Gastrocnemius medialis (tissue), 4 donors: ENCODE measurements at places on chromosomes 11 and 22. TPM values are rescaled to one million over a fixed set of nuclear protein-coding genes. Genes with fewer than 3 reads are reported as not detected.

- H3K27me3 ChIP-seq: no peaks in the 10 kb centered on the region
- H3K27ac ChIP-seq: no peak overlapping the region
- H3K36me3 ChIP-seq: no peaks in the 10 kb centered on the region
- DNase-seq: no peak
- H3K4me1 ChIP-seq: no peaks in the 10 kb centered on the region
Measured at GRCh38 chr22:47813661-47814060, 1051.2 kb downstream of the TBC1D22A start.

DNA sequence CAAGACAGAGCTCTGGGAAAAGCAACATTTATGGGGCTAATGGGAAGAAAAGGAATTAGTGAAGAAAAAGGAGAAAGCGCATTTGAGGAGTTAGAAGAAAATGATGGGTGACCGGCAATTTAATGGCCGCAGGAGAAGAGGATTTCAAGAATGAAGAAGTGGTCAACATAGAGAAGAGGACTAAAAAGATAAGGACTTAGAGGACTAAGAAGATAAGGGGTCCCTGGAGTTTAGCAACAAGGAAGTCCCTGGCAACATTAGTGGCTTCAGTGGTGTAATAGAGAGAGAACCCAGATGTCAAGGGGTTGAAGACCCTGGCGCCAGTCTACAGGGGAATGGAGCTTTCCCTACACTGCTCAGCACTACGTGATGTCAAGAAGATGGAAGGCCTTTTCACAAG is 32.3 kb downstream of the WEE1 start:
- H3K4me1 ChIP-seq: no peaks in the 10 kb centered on the region
- no peaks in the 10 kb centered on the region for H3K36me3 ChIP-seq

The TPST2 gene
- 32.3 TPM for total RNA-seq

The PLEKHB1 gene
- 10.4 TPM for total RNA-seq

DNA sequence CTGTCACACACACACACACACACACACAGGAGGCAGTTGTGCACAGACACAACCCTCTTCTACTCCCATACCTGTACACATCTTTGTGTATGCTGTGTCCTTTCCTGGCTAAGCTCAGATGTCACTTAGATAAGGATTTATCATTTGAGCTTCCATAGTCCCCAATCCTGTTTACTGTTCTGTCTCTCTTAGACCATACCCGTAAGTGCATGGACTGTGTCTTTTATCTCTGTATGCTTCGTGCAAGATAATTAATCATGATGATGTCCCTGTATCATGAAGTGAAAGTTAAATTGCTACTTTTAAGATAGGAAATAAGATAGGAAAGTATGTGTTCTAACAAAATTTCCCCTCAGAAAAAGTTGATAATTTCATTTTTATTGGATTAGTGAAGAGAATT is 30.3 kb downstream of the PRMT3 start:
- H3K27me3 ChIP-seq: no peaks in the 10 kb centered on the region
- no peak overlapping the region for H3K27ac ChIP-seq
- H3K4me3 ChIP-seq: no peak overlapping the region
- no peaks in the 10 kb centered on the region for H3K36me3 ChIP-seq

- H3K27me3 ChIP-seq: no peaks in the 10 kb centered on the region
- no peak overlapping the region for H3K27ac ChIP-seq
- H3K4me3 ChIP-seq: no peak overlapping the region
- no peaks in the 10 kb centered on the region for H3K4me1 ChIP-seq
- DNase-seq: no peak
Measured at GRCh38 chr11:129620237-129621104, 195.2 kb upstream of the TMEM45B start.

- no peaks in the 10 kb centered on the region for H3K27me3 ChIP-seq
- H3K36me3 ChIP-seq: no peaks in the 10 kb centered on the region
- no peak overlapping the region for H3K27ac ChIP-seq
- H3K4me3 ChIP-seq: no peak overlapping the region
Measured at GRCh38 chr11:17506942-17507341, 30.3 kb upstream of the ABCC8 start.

GRCh38 chr22:22045571-22046335 is 63.2 kb upstream of the TOP3B start:
- no peaks in the 10 kb centered on the region for H3K36me3 ChIP-seq
- H3K4me1 ChIP-seq: no peaks in the 10 kb centered on the region
- no peak overlapping the region for H3K27ac ChIP-seq

The CNGA4 gene
- total RNA-seq: not detected

GRCh38 chr11:112632866-112633505 is 328.2 kb upstream of the NCAM1 start:
- H3K4me3 ChIP-seq: no peak overlapping the region
- H3K27me3 ChIP-seq: no peaks in the 10 kb centered on the region
- DNase-seq: no peak
- H3K36me3 ChIP-seq: no peaks in the 10 kb centered on the region

DNA sequence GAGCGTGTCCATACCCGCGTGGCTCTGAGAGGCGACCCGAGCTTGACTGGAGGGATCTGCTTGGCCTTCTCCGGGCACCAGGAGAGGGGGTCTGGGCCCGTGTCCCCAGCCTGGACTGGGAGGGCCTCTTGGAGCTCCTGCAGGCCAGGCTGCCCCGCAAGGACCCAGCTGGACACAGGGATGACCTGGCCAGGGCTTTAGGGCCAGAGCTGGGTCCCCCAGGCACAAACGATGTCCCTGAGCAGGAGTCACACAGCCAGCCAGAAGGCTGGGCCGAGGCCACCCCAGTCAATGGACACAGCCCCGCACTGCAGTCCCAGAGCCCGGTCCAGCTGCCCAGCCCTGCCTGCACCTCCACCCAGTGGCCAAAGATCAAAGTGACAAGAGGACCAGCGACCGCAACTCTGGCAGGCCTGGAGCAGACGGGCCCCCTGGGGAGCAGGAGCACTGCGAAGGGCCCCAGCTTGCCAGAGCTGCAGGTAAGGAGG is 38.2 kb downstream of the TRIOBP start:
- H3K4me1 ChIP-seq: no peaks in the 10 kb centered on the region
- H3K4me3 ChIP-seq: no peak overlapping the region
- DNase-seq: no peak
- H3K36me3 ChIP-seq: no peaks in the 10 kb centered on the region

The TEX54 gene
- not detected for total RNA-seq

The FUT4 gene
- 1.9 TPM for total RNA-seq

DNA sequence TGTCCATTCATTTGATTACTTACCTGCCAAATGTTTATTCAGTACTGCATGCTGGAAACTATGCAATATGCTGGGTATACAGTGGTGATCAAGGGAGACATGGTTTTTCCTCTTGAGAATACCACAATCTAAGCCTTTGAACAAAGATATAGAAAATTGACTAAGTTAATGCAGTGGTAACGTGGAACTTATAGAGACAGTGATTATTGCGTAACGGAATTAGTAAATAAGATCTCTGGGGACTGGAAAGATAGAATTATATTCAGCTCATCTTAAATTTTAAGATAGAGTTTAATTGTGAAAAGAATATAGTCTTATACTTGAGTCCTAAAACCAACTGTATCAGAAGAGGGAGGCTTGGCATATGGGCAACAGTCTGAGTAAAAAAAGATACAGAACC is 129.5 kb downstream of the UVRAG start:
- H3K4me3 ChIP-seq: no peak overlapping the region
- H3K36me3 ChIP-seq: no peaks in the 10 kb centered on the region
- peaks cover 31% of the 10 kb centered on the region for H3K4me1 ChIP-seq
- no peak overlapping the region for H3K27ac ChIP-seq
- no peaks in the 10 kb centered on the region for H3K27me3 ChIP-seq
- DNase-seq: no peak

DNA sequence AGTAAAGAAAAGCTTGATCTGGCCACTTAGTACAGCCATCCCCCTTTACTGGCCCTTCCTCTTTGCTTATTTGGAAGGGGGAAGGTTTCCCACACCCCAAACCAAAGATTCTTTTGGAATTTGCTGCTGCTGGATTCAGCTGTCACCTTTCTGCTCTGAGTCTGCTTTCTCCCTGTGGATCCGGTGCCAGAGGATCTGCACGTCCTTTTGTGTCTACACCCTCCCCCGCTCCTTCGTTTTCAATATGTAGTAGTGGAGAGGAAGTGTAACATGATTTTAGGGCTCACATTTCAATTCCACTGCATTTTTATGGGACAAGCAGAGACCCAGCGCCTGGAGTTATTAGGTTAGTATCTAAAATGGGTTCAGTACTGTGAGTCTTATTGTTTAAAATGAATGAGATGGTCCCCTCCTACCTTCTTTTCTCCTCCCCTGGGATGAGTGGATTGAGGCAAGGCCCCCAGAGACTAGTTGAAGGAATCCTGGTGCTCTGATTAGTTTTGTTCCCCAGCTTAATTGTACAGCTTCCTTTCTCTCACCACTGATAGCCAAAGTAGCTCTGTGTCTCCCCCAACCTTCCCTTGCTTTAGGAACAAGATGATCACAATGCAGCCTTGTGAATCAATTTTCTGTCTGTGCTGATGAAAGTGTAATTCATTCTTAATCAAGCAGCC is 30.5 kb upstream of the CABP7 start:
- no peak for DNase-seq
- H3K27me3 ChIP-seq: no peaks in the 10 kb centered on the region
- no peaks in the 10 kb centered on the region for H3K36me3 ChIP-seq

The GGTLC3 gene
- not detected for total RNA-seq

The DNAJB7 gene
- not detected for total RNA-seq

The GAL3ST3 gene
- not detected for total RNA-seq

The RFPL2 gene
- total RNA-seq: not detected

DNA sequence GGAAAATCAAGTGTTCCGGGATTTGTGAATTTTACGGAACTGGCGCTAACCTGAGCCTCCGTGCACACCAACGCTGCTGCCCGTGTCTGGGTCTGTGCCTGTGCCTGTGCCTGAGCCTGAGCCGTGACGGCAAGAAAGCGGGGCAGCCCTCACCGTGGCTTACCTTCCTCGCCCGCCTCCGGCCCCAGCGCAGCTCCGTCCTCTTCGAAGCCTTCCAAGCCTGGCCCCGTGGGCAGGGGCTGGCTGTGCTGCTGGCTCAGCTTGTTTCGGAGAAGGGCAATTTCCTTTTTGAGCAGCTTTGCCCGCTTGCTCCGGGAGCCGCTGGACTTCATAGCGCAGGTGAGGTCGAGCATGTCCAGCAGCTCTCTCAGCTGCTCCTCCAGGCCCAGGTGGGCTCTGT is 33.8 kb downstream of the BRD1 start:
- DNase-seq: no peak
- no peak overlapping the region for H3K4me3 ChIP-seq
- H3K27me3 ChIP-seq: no peaks in the 10 kb centered on the region
- peaks cover 61% of the 10 kb centered on the region for H3K36me3 ChIP-seq

The PHOX2A gene
- total RNA-seq: not detected

GRCh38 chr11:125519860-125520834 is 24.1 kb upstream of the FEZ1 start:
- no peaks in the 10 kb centered on the region for H3K4me1 ChIP-seq
- H3K27ac ChIP-seq: no peak overlapping the region
- H3K36me3 ChIP-seq: no peaks in the 10 kb centered on the region
- H3K4me3 ChIP-seq: no peak overlapping the region
- no peaks in the 10 kb centered on the region for H3K27me3 ChIP-seq

GRCh38 chr11:7383406-7383805 is 101.9 kb upstream of the OLFML1 start:
- H3K27me3 ChIP-seq: no peaks in the 10 kb centered on the region
- no peaks in the 10 kb centered on the region for H3K4me1 ChIP-seq
- no peaks in the 10 kb centered on the region for H3K36me3 ChIP-seq
- no peak overlapping the region for H3K27ac ChIP-seq

The DEUP1 gene
- total RNA-seq: not detected

The TBX1 gene
- total RNA-seq: 38.9 TPM

The MMP3 gene
- 10.4 TPM for total RNA-seq

- H3K4me3 ChIP-seq: no peak overlapping the region
Measured at GRCh38 chr22:29105468-29105867, 32.6 kb downstream of the KREMEN1 start.

GRCh38 chr11:3225826-3226750 is 6.1 kb downstream of the MRGPRE start:
- H3K4me1 ChIP-seq: no peaks in the 10 kb centered on the region
- no peak for DNase-seq
- H3K27me3 ChIP-seq: peaks cover 40% of the 10 kb centered on the region
- no peak overlapping the region for H3K4me3 ChIP-seq
- H3K36me3 ChIP-seq: no peaks in the 10 kb centered on the region

DNA sequence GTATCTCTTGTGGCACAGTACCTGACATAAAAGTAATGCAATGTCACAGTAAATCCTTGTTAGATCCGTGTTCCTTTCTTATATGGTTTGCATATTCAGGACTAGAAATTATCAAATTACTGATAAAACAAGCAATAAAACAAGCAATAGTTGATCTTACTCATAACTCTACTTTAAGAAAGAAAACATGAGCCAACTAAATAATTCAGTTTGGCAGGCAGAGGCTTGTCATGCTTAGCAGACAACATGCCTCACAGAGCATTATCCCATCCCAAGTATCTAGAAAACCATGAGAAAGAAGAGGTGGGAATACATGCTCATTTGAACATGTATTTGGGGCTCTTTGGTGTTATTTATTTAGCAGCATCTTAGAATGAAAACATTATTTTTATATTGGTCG is 241.9 kb downstream of the SOX6 start:
- DNase-seq: no peak
- H3K4me1 ChIP-seq: peaks cover 64% of the 10 kb centered on the region
- H3K27ac ChIP-seq: no peak overlapping the region
- H3K36me3 ChIP-seq: no peaks in the 10 kb centered on the region
- no peaks in the 10 kb centered on the region for H3K27me3 ChIP-seq
- no peak overlapping the region for H3K4me3 ChIP-seq

DNA sequence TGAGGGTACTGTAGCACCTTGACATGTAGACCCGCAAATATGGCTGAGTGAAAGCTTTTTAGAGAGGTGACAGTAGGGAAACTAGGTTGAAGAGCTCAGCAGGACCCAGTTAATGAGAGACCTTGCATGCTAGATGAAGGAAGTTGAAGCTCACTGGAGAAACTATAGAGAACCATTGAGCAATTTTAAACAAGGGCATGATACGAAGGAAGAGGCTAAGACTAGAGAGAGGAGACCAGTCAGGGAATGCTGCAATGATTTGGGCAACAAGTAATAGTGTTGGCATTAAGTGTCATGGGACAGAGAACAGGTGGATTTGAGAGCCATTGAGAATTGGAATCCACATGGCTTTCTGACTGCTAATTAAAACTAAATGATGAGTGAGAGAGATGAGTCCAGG is 4.1 kb downstream of the OLFML1 start:
- H3K36me3 ChIP-seq: no peaks in the 10 kb centered on the region
- DNase-seq: no peak
- H3K4me3 ChIP-seq: no peak overlapping the region
- no peaks in the 10 kb centered on the region for H3K27me3 ChIP-seq
- no peaks in the 10 kb centered on the region for H3K4me1 ChIP-seq
- H3K27ac ChIP-seq: no peak overlapping the region

The CFAP300 gene
- not detected for total RNA-seq

- H3K4me1 ChIP-seq: no peaks in the 10 kb centered on the region
- no peak for DNase-seq
- H3K27me3 ChIP-seq: no peaks in the 10 kb centered on the region
- H3K36me3 ChIP-seq: no peaks in the 10 kb centered on the region
Measured at GRCh38 chr11:60957188-60957587, 5.2 kb upstream of the SLC15A3 start.

GRCh38 chr11:34654483-34655334 is 33.8 kb downstream of the EHF start:
- DNase-seq: peak; percentile 90
- no peaks in the 10 kb centered on the region for H3K36me3 ChIP-seq
- peaks cover 24% of the 10 kb centered on the region for H3K4me1 ChIP-seq
- no peak overlapping the region for H3K4me3 ChIP-seq
- no peaks in the 10 kb centered on the region for H3K27me3 ChIP-seq

- no peaks in the 10 kb centered on the region for H3K27me3 ChIP-seq
- H3K36me3 ChIP-seq: no peaks in the 10 kb centered on the region
- H3K4me1 ChIP-seq: no peaks in the 10 kb centered on the region
- no peak within 1 kb of the TSS for H3K4me3 ChIP-seq
Measured at GRCh38 chr22:39893526-39893925, at the start of gene ENTHD1. ENTHD1 (minus strand) TSS chr22:39893760; CDS start chr22:39887748, 6,012 bp downstream.
